ENCODE measurements at places on chromosomes 7 and 10.
A peak's percentile ranks its signal among the peaks of the same experiment; 100 is the strongest.

GRCh38 chr10:90849956-90850749 lies 7.7 kb downstream of the HTR7 start:
- no peak for ATAC-seq

- no peak for ATAC-seq
These were observed 45.6 kb downstream of the PTPRE start for GRCh38 chr10:127952575-127952869.

DNA sequence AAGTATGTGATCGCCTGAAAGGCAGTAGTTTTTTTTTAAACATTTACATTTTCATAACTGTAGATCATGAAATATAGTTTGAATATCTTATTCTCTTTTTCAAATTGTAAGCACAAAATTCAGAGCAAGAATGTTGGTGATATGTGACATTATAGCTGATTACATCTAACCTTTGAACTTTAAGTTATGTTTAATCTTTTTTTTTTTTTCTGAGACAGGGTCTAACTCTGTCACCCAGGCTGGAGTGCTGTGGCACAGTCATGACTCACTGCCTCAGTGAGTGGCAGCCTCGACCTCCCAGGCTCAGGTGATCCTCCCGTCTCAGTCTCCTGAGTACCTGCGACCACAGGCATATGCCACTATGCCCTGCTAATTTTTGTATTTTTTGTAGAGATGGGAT lies 278.7 kb upstream of the NEBL start:
- no peak for ATAC-seq

GRCh38 chr10:61068471-61068870 lies 124.5 kb upstream of the RHOBTB1 start:
- ATAC-seq = no peak

DNA sequence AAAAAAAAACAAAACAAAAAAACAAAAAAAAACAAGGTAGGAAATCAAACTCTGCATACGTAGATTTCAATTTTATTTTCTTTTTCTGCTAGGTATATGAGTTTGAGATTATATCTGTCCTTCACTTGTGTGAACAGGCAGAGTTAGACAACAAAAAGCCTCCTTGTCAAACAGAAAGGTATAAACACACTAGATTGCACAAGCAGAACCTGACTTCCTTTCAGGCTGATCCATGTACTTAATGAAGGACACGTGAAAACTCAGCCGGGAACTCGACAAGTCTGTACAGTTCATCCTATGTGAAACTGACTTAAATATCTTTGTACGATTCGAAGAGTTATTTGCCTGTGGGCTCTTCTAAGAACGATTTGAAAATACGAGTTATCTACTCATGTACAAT lies 254.1 kb downstream of the ARL4A start:
- ATAC-seq = no peak

- no peak for ATAC-seq
These were observed 77.6 kb upstream of the UNC5B start for GRCh38 chr10:71134732-71135211.

DNA sequence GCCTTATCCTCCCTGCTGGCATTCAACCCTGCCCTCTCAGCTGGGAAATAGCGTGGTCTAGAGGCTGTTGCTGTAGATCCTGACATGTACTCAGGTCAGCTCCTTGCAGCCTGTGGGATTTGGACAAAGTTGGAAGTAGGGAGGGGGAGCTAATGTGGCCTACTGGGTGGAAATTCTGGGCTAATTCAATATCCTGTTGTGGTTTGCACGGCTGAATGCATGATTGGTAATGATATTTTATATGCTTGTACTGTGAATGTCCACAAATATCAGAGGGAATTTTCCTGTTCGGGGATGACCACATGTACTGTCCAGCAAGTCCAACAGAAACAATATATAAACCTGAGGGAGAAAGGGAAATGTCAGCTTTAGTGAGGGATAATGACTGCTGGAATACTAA lies 22.1 kb upstream of the NPVF start:
- ATAC-seq = no peak

GRCh38 chr7:158500651-158501052 lies 87.0 kb downstream of the PTPRN2 start:
- ATAC-seq = no peak

DNA sequence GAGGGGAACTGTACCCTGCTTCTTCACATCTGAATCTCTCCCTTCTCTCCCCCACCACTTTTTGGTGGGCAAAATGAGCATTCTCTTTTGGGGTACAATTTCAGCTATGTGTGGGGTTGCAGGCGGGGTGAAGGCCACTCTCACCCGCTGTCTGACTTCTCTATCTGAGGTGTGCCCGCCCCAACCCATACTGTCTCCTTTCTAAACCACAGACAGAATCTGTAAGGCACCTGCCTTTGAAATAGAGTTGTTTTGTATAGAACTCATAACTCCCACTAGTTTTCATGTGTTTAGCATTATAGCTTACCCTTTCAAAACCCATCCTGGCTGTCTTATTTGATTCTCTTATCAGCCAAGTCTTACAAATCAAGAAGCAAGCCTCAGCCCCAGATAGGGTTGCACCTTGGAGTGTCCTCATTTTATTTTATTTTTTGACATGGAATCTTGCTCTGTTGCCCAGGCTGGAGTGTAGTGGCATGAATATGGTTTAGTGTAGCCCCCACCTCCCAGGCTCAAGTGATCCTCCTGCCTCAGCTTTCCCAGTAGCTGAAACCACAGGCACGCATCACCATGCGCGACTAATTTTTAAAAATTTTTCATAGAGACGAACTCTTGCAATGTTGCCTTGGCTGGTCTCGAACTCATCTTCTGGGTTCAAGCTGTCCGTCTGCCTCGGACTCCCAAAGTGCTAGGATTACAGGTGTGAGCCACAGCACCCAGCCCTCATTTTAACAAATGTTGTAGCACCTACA lies 11.9 kb downstream of the TSPAN14 start:
- peak; percentile 78 for ATAC-seq

- no peak for ATAC-seq
These were observed 221.2 kb downstream of the CCSER2 start for GRCh38 chr10:84549368-84550165.

DNA sequence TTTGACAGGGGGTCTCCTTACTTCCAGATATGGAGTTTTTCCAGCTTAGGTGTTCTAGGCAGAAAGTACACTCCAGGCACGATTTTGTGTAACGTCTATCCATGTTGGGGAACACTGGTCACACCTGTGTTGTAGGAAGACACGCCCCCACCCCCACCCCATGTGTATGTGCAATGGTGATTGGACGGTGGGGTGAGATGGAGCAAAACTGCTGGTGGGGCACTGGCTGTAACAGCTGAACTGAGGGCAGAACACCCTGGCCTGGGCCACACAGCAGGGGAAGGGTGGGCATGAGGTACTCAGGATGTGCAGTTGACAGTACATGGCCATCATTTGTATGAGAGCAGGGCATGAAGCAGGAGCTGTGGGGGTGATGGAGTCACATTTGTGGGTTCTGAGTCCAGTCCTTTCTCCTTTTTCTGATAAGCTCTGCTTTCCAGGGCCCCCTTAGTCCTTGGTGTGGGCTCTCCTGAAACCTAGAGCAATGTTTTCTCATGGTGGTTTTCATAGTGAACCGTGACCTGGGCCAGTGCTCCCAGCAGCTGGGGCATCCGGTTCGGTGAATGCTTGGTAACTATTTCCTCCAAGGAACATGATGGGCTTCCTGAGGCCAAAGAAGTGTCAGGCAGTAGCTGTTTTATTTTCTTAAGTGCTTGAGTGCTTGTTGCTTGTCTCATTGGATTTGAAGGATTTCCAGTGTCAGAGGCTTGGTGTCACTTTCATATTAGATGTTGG lies 63.4 kb upstream of the AQP1 start:
- no peak for ATAC-seq

DNA sequence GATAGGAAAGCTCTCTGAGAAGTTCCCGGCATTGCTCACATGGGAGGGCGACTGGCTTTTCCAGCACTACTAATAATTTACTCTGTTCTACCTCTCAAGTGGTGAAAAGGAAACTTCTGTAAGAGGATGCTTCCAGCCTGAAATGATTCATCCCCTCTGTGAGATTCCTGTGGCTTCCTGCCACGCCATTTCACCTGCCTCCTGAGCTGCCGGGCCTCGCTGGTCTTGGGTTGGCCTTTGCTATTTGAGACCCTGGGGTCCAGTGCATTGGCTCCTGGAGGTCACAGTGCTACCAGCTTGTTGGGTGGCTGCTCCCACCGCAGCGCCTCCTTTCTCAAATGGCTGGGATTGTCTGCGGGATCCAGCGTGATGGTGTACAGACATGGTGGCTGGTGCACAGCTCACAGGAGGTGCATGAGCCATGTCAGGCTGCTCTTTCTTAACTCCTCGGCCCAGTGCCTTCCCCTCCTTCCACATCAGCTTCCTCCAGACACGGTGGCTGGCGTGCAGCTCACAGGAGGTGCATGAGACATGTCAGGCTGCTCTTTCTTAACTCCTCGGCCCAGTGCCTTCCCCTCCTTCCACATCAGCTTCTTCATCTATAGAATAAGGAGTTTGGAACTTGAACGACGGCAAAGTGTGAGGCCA lies 42.9 kb upstream of the PCBD1 start:
- no peak for ATAC-seq

DNA sequence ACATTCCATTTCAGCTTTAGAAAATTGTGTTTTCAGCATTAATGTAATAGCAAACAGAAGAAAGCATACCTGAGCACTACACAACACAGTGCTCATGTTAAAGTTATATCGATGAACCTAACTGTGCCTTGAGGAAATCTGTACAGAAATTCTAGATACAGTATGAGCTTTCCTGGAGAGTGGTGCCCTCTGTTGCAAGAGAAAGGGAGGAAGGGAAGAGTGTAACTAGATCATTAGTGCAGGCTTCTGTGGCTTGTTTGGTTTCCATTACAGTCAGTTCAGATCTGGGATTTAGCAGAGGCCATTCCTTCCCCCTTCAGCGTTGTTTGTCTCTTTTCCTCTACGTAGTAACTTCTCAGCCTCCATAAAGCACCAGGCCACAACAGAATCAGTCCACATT lies 139.7 kb downstream of the HTR7 start:
- no peak for ATAC-seq

DNA sequence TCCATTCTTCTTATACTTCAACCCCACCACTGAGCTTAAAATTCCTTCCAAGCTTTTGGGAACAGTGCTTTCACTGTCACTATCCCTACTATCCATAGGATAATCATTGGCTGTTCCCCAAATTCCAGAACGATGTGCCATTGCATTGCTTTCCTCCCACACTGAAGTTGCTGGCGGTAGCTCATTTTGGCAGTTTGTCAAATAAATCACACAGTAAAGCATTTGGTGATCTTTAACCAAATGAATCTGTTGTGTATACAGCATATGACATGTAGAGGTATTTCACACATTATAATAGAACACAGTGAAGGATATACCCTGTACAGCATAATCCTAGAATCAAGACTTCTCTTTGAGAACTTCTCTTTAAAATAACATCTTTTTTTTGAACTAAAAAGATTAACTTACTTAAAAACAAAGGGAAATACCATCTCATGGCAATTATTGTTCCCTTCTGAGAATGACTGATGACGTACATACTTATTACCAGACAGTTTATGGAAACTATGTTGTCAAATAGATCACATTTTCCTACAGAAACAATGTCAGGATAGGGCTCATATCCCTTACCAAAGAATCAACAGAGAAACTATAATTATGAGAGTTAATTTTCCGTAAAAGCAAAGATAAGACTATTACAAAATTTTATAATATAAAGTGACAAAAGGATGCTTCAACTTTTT lies 93.6 kb downstream of the CTNNA3 start:
- no peak for ATAC-seq

DNA sequence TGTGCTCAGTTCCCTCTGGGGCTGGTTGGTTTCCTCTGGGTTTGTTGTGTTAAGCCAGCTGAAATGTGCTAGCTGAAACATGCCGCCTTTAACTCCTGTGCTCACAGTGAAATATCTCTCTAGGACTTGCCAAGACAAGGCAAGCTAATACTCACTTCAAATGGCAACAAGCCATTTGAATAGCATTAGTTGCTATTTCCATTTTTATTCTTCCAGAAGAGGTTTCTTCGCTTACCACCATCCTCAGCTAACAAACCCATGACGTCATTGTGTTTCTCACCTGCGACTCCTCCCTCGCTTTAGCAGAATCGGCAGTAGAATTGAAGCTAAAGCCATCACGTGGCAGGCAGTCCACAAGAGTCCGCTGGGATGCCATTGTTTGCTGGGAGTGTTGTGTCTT lies 61.3 kb downstream of the ZNF22 start:
- no peak for ATAC-seq

DNA sequence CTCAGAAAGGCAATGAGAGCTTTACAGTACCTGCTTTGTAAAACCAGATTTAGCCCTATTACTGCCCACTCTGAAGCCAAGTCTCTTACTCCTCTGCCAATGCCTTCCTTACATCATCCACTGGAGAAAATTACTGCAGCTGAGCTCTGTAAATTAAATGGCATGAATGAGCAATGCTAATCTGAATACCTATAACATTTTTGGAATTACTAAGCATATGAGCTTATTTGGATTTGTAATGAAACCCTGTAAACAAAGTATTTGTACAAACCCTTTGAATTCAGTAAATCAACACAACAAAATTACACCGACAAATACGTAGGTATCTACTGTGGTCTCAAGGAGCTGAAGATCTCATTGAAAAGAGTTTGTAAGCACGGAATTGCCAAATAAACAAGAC lies 12.1 kb upstream of the CCNY start:
- ATAC-seq = no peak

DNA sequence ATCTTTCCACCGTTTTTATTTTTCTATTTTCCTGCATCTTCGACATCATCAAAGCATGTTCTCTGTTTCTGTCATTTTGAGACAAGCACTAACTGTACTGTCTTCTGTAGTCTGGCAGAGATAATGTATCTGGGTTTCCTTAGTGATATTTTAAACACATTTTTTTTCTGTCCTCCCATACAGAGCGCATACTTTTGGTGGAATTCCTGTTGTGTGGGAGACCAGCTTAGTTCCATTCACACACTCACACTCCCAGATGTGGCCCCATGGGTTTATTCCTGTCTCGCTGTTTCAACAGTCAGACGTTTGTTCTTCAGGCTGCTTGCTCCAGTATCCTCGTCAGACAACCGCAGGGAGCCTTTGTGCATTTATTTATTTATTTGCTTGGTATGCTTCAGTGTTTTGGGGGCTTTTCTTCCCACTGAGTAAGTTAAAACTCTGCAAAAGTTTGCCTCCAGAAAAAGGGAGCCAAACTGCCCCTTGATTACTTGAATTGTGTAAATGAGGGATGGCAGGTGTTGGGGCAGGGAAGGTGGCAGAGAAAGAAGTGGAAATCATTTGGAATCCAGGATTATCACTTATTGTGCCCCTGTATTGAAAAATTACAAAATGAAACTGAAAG lies 456.8 kb upstream of the KLF6 start:
- no peak for ATAC-seq

GRCh38 chr10:51960494-51960895 lies 261.1 kb upstream of the CSTF2T start:
- ATAC-seq = no peak

- peak; percentile 70 for ATAC-seq
These were observed 58.0 kb upstream of the STRIP2 start for GRCh38 chr7:129376076-129376777.

GRCh38 chr7:151140826-151141225 lies 26.7 kb downstream of the GBX1 start:
- no peak for ATAC-seq

- no peak for ATAC-seq
These were observed 770.6 kb downstream of the CCSER2 start for GRCh38 chr10:85098835-85099521.

- ATAC-seq = no peak
These were observed 110.4 kb downstream of the PON1 start for GRCh38 chr7:95213809-95214492.
